Naive thymus-derived CD8-positive, alpha-beta T cell (primary cell): ENCODE measurements at places on chromosomes 6 and 20. TPM values are rescaled to one million over a fixed set of nuclear protein-coding genes. Genes with fewer than 3 reads are reported as not detected.

DNA sequence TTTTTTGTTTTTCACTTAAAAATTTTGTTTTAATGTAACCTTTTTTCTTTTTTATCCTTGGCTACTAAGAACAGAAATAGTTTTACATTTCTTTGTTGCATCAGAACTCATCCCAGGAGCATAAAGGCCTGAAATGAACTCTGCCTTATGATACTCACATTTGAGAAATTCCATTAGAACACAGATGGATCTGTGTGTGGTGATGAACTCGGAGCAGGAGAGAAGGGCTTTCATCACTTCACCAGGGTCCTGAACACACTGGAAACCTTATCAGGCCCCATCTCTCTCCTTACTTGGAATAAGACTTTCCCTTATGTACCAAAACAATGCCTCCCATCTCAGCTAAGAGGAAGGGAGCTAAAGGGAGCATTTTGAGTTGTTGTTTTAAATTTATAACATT is 139.4 kb downstream of the PHF3 start:
- H3K27ac ChIP-seq = no peak overlapping the region
- no peaks in the 10 kb centered on the region for H3K36me3 ChIP-seq
- no peak for DNase-seq
- H3K4me1 ChIP-seq = no peaks in the 10 kb centered on the region
- H3K4me3 ChIP-seq = no peak overlapping the region

DNA sequence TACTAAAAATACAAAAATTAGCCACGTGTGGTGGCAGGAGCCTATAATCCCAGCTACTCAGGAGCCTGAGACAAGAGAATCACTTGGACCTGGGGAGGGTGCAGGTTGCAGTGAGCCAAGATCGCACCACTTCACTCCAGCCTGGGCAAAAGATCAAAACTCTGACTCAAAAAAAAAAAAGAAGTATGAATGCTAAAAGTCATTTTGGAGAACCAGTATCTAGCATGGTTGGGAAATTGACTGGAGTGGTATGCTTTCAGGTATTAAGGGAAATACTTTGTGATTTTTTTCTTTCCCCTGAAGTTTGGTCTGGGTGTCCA is 30.1 kb downstream of the PCMT1 start:
- H3K27me3 ChIP-seq = no peaks in the 10 kb centered on the region
- no peak overlapping the region for H3K4me3 ChIP-seq
- no peak for DNase-seq
- no peaks in the 10 kb centered on the region for H3K4me1 ChIP-seq
- H3K27ac ChIP-seq = no peak overlapping the region

GRCh38 chr20:37559312-37560027 is 31.8 kb upstream of the BLCAP start:
- no peaks in the 10 kb centered on the region for H3K36me3 ChIP-seq
- no peak overlapping the region for H3K27ac ChIP-seq
- no peaks in the 10 kb centered on the region for H3K4me1 ChIP-seq

DNA sequence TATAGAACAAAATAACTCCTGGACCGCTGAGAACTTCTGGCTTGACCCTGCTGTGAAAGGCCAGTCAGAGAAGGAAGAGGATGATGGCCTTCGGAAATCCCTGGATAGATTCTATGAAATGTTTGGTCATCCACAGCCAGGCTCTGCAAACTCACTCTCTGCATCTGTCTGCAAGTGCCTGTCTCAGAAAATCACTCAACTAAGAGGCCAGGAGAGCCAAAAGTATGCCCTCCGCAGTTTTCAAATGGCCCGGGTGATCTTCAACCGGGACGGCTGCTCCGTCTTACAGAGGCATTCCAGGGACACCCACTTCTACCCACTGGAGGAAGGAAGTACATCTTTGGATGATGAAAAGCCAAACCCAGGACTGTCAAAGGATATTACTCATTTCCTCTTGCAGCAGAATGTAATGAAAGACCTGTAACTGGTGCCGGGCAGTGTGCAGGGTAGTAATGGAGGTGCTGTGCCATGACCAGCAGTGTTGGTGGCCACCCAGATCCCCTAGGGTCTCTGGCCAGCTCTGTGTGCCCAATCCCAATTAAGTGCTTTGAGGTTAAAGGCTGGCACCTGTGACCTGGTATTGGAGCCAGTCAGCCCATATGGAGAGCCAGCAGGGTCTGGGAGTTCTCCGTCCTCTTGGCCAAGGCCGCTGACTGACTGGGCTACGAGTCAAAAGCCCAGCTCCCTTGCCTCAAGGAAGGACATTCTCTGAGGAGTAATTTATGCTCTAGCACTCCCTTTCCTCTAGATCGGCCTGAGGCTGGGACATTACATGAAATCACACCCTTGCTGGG is 87.1 kb downstream of the TRMT6 start:
- no peak overlapping the region for H3K4me3 ChIP-seq
- H3K27ac ChIP-seq = no peak overlapping the region
- DNase-seq = no peak
- H3K4me1 ChIP-seq = peaks cover 4% of the 10 kb centered on the region

DNA sequence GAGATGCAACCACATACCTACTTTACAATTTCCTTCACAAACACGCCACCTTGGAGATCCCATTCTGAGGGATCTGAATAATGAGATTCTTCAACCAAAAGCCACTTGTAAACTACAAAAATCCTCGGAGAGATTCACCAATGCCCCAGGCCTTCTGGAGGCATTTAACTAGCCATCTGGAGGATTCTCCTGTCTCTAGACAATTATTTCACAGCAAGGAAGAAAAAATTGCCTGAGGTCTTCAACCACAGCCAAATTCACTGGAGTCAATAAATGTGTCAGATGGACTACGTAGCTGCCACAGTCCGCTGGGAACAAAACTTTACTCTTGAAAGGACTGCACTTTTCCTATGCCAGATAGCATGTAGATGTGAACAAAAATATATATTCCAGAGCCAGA is 19.0 kb upstream of the DCDC2 start:
- H3K4me3 ChIP-seq = no peak overlapping the region
- H3K27me3 ChIP-seq = peaks cover 18% of the 10 kb centered on the region
- no peak overlapping the region for H3K27ac ChIP-seq

DNA sequence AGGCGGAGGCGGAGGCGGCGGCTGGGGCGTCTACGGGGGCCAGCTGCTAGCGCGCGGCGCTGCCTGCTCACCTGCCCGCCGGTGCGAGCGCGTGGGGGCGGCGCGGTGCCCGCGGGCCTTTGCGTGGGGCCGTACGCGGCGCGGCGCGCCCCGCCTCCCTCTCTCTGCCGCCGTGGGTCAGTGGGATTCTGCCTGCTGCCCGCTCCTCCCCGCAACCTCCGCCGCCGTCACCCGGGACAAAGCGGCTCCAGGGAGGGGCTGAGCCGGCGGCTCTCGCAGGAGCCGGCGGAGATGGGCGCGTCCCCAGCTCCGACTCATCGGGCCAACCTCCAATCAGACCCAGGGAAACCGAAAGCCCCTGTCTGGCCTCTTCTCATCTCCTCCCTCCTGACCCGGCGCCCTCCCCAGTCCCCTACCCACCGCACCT is at the start of gene RCAN2:
RCAN2 (minus strand) TSS at position 249 of the 427 bp plus-strand sequence.
- no peak within 1 kb of the TSS for H3K27ac ChIP-seq
- peak within 1 kb of the TSS; percentile 62 for H3K4me3 ChIP-seq

GRCh38 chr6:145480024-145480423 is 255.3 kb downstream of the EPM2A start:
- H3K4me3 ChIP-seq = no peak overlapping the region
- no peak overlapping the region for H3K27ac ChIP-seq
- no peaks in the 10 kb centered on the region for H3K4me1 ChIP-seq
- no peak for DNase-seq
- H3K27me3 ChIP-seq = no peaks in the 10 kb centered on the region

GRCh38 chr6:112223070-112223861 is 31.1 kb downstream of the LAMA4 start:
- no peak for DNase-seq
- peaks cover 6% of the 10 kb centered on the region for H3K27me3 ChIP-seq
- H3K27ac ChIP-seq = no peak overlapping the region
- H3K36me3 ChIP-seq = no peaks in the 10 kb centered on the region
- no peaks in the 10 kb centered on the region for H3K4me1 ChIP-seq

DNA sequence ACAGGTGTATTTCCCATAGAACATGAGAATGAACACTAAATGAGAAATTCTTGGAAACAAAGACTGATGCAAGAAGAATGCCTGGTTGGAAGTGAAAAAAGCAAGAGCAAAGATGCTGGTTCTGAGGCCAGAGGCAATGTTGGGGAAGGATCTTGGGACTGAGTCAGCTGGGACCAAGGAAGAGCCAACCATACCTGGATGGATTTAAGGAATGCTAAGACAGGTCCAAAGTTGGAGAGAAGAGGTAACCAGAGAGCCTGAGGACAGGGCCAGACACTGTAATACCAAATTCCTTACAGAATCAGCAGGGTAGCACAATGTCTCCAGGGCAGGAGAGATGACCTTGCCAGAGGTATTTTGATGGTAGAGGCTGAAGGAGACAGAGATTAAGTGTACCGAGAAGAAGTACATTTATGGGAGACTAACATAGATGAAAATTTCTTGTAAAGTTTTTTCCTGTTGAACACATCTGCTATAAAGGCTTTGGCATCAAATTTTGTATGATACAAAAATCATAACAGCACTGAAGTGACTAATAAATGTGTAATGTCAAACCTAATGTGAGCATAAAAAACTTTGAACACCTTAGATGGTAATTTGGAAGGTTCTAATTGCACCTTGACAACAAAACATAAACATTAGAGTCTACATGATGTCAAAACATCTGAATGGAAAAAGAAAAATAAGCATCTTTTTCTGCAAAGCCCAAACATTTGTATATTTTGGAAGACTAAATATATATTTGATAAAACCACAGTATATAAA is 221.7 kb upstream of the MARCKS start:
- H3K27me3 ChIP-seq = peaks cover 4% of the 10 kb centered on the region
- H3K36me3 ChIP-seq = no peaks in the 10 kb centered on the region
- H3K4me3 ChIP-seq = no peak overlapping the region
- no peak for DNase-seq

DNA sequence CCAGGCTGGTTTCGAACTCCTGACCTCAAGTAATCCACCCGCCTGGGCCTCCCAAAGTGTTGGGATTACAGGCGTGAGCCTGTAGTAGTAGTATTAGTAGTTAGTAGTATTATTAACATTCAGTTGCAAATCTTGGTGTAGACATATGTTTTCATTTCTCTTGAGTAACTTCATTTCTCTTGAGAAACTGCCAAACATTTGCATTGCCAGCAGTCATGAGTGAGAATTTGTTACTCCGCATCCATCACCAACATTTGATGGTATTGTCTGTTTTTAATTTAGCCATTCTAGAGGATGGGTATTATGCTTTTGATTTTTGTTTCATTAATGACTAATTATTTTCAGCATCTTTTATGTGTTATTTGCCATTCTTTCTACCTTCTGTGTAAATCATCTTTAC is 1.5 kb upstream of the ERVFRD-1 start:
- H3K36me3 ChIP-seq = peaks cover 1% of the 10 kb centered on the region
- H3K27ac ChIP-seq = no peak overlapping the region
- no peak overlapping the region for H3K4me3 ChIP-seq
- DNase-seq = no peak
- H3K4me1 ChIP-seq = peaks cover 27% of the 10 kb centered on the region

GRCh38 chr6:84618836-84619235 is 145.6 kb downstream of the TBX18 start:
- no peaks in the 10 kb centered on the region for H3K27me3 ChIP-seq
- H3K4me1 ChIP-seq = no peaks in the 10 kb centered on the region
- H3K27ac ChIP-seq = no peak overlapping the region
- H3K4me3 ChIP-seq = no peak overlapping the region
- DNase-seq = no peak
- no peaks in the 10 kb centered on the region for H3K36me3 ChIP-seq

DNA sequence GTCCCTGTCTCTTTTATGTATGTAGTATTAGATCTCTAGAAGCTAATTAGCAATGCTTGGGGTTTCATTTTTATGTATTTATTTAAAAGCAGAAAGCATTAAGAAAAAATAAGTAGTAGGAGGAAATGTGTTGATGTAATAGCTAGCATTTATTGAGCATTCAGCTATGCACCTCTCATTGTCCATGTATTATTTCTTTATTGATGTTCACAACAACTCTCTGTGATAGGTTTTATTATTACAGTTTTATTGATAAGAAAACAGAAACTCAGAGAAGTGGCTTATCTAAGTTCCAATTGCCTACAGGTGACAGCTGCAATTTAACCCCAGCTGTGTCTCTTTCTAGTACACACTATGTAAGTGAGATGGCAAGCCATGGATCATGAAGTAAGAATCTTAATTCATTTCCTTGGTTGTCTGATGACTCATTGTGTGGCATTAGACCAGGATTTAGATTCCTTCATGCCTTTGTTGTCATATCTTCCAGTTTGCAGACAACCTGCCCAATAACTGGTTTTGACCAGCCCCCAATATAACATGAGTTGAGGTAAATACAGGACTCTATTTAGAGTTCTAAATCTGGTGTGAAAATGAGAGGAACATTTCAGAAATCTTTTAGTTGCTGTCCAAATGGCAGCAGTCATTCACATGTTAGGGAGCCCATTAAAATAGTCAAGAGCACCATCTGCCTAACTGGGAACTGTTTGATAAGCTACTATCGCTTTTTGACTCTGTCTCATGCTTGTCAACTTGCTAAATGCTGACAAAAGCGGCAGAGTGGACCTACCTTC is 170.8 kb upstream of the PHACTR1 start:
- H3K4me1 ChIP-seq = no peaks in the 10 kb centered on the region
- H3K36me3 ChIP-seq = no peaks in the 10 kb centered on the region
- no peak for DNase-seq

DNA sequence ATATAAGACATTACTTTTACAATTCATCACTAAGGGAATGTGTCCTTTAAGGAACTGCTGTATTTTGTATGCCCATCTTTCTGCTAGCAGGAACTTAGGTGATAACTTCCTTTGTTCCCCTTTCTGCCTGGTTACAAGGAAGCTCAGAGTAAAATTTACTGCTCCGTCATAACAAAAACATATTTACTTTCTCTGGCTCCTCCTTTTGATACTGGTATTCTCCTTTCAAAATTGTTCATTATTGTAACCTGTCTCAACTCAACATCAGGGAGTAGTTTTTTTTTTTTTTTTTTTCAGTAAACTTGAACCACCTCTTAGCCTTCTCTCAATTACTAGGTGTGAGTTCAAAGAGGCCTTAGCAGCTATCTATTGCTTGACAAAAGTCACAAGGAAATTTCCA is 37.1 kb downstream of the RIPOR2 start:
- H3K4me3 ChIP-seq = peak overlapping the region; percentile 13
- H3K27me3 ChIP-seq = no peaks in the 10 kb centered on the region
- H3K36me3 ChIP-seq = peaks cover 91% of the 10 kb centered on the region

Gene PSMG4
- 39.4 TPM for total RNA-seq

Gene SLC16A10
- total RNA-seq = 24.7 TPM

Gene LTB
- total RNA-seq = 450 TPM

Gene PPIL6
- total RNA-seq = 0.66 TPM

Gene CAPN11
- not detected for total RNA-seq

Gene SLC2A10
- 0.83 TPM for total RNA-seq

Gene BEND6
- not detected for total RNA-seq

Gene GGT7
- 42.1 TPM for total RNA-seq

Gene GSTA4
- 0.39 TPM for total RNA-seq
